ENCODE measurements at places on chromosomes 1 and 21.

GRCh38 chr1:38071312-38072256 lies 25.0 kb upstream of the POU3F1 start:
- no peak for DNase-seq

DNA sequence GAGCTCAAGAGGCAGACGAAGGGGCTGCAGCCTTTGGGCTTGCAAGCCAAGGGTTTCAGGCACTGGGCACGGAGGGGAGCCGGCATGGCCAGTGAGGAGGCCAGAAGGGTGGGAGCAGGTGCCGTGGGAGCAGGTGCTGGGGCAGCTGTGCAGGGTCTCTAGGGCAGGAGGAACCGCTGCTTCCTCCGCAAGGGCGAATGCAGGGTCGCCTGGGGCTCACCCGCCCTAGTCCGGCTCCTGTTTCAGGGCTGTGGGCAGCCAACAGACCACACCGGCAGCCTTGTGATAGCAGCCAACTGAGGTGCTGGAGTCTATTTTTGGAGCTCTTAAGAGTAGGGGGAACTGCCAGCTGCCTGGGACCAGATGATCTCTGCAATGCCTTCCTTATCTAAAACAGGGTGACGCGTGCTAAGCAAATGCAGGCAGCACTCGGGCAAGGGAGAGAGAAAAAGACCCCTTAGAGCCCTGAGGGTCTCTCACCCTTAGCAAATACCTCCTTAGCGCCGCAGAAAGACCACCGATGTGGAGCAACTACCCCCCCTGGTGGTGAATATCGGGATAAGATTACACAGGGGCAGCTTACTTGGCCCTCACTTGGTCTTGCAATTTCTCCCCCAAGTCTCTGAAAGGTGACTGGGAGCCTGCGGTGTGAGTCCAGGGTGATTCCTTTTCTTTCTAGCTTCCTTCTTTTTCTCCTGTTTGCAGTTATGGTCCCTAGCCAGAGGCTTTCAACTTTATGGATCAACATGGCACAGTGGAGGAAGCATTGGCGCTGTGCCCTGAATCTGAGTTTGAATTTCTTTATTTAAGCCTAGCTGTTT lies 20.7 kb upstream of the MAPKAPK2 start:
- DNase-seq, result no peak

DNA sequence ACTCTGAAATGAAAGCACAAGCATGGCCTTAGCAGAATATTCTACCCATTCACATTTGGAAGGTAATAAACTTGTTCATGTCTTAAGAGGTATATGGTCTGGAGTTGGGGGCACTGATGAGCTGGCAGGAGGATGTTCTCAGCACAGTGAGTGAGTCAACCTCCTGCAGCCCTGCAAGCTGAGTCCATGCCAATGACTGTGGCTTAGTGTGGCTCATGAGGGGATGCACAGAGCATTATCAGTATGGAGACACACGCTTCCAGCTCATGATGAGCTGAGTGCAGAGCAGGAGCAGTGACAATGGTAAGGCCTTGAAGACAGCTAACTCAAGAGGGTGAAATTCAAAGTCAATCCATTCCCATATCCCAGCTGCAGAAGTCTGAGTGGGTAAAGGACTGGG lies 102.3 kb downstream of the TNFSF18 start:
- DNase-seq, result no peak

- no peak for DNase-seq
These were observed 1.1 kb downstream of the PSRC1 start for GRCh38 chr1:109281680-109282496.

DNA sequence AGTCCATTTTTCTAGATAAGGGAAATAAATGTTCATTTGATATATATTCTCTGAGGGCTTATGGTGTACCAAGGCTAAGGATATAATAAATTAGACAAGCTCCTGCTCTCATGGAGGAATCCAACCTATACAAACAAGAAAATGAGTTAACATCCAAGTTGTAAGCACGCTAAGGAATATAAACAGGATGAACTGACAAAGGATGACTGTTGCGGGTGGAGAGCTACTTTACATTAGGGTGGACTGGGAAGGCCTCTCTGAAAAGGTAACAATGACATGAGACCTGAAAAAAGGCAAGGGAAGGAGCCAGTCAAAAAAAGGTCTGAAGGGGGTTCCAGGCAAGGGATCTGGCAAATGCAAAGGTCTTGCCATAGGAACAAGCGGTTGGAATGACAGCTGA lies 3.1 kb downstream of the BCAR3 start:
- DNase-seq, result no peak

GRCh38 chr21:27813344-27813743 lies 846.5 kb upstream of the ADAMTS5 start:
- no peak for DNase-seq

DNA sequence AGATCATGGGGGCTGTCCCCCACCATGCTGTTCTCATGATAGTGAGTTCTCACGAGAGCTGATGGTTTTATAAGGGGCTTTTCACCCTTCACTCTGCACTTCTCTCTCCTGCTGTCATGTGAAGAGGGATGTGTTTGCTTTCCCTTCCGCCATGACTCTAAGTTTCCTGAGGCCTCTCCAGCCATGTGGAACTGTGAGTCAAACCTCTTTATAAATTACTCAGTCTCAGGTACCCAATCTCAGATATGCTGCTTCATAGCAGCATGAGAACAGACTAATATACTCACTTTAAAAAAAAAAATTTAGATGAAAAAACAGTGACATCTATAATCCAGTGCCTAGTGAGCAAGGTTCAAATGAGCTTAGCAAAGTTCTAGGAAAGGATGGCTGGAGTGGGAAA lies 135.1 kb upstream of the RAB4A start:
- no peak for DNase-seq

DNA sequence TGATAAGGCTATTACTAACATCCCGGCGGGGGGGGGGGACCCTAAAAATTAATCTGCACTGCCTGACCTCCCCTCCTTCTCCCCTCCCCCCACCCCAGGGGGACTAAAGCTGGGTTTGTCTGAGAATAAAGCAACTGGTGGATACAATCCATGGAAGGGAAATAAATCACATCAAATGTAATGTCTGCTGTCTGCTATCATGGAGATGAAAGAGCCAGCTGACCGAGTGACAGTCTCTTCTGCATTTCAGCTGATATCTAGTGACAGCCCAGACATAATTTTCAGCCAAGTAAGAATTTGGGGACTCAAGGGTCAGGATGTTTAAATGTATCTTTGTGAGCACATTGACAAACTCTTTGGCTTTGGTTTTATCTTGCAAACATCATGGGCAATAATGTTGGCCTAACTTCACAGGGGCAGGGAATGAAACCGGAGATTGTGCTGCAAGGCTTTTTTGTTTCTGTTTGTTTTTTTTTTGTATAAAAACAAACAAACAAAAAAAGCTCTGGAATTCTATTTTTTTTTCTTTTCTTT lies 44.7 kb downstream of the HTR6 start:
- DNase-seq, result no peak

GRCh38 chr21:16302851-16303282 lies 573.1 kb downstream of the USP25 start:
- DNase-seq, result no peak

GRCh38 chr1:245611251-245611650 lies 456.5 kb downstream of the KIF26B start:
- no peak for DNase-seq

DNA sequence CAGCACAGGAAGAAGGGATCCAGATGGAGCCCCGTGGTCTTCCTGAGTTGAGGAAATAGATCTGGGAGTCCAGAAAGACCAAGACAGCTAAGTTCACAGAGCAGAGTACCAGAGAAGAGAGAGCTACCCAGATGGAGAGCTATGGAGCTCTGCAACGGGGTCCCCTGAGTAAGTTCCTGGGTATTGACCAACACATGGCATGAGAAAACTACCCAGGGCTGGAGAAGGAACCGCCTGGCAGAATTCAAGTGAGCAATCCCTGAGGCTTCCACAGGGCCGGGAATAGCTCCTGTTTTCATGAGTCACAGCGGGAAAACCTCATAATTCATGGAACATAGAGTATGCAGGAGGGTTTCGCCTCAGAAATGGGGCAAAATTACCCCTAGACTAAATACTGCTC lies 19.7 kb downstream of the STPG1 start:
- peak; percentile 79 for DNase-seq

DNA sequence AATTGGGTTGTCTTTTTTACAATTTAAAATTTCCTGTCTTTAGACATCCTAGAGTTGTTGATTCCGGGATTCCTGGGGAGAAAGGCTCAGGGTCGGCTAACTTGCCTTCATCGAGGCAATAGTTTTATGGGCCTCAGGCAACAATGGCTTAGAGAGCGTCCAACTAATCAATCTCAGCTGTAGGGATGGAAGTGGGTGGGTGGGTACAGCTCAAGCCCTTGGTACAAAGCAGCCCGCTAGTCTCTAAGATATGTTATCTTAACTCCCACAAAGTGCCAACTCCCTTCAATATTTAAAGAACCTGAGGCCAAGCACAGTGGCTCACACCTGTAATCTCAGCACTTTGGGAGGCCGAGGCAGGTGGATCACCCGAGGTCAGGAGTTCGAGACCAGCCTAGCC lies 6.9 kb upstream of the FMN2 start:
- DNase-seq, result no peak

DNA sequence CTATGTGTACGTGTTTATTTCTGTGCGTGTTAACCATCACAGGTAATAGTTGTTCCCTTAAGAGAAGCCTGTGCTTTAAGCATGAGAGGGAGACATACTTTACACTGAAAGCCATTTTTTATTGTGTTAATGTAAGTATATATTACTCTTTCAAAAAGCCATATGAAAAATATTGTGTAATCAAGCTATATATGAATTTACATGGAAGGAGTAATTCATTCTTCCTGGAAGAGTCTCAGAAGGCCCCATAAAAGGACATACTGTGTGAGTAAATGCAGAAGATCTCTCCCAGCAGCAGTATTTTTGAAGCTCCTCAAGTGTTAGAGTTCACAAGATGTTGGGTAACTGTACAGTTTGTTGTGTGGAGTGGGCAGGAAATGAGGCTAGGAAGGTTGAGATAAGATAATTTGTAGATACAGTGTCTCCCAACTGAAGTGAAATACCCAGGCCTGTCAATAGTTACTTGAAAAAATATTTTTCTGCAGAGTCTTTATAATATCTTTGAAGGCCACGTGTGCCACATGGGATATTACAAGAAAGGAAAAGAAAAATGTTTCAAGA lies 138.3 kb downstream of the PTGER3 start:
- DNase-seq, result no peak

- peak; percentile 69 for DNase-seq
These were observed 27.4 kb upstream of the COQ8A start for GRCh38 chr1:226912587-226913176.

DNA sequence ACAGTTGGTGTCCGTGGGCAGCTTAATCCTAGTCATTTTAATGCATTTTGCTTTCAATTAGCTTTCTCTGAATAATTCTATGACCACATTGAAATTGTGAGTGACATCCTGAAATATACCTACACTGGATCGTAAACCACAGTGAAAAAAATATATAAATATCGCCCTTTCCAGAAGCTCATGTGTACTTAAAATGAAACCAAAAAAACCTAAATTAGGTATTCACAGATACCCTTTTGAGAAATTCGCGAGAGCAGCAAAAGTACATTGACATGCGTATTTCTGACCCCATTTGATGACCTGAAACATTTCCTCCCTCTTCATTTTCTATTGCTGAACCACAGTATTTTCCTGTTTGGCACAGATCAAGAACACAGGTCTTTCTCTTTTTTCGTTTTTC lies 253.8 kb downstream of the LTN1 start:
- DNase-seq, result no peak

DNA sequence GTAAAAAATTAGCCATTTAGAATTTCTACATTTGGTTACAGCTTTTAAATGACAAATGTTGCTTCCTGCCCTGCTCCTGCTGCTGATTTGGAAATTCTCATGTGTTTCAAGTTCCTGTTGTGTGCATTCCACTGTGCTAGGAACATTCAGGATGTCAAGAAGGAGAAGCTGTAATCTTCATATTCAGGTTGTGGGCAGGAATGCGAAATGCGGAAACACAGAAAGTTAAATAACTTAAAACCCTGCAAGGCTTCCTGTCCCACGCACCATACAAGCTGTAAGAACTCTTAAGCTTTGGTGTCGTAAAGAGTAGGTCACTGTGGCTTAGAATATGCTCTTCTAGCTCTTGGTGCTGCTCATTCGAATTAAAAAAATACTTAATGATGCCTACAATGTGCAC lies 52.6 kb downstream of the S100B start:
- no peak for DNase-seq

- no peak for DNase-seq
These were observed 726.5 kb downstream of the PTPRU start for GRCh38 chr1:29962831-29963247.

GRCh38 chr1:111903148-111903870 lies 86.2 kb downstream of the KCND3 start:
- DNase-seq, result no peak

GRCh38 chr1:182304627-182305026 lies 87.0 kb downstream of the GLUL start:
- DNase-seq, result no peak

DNA sequence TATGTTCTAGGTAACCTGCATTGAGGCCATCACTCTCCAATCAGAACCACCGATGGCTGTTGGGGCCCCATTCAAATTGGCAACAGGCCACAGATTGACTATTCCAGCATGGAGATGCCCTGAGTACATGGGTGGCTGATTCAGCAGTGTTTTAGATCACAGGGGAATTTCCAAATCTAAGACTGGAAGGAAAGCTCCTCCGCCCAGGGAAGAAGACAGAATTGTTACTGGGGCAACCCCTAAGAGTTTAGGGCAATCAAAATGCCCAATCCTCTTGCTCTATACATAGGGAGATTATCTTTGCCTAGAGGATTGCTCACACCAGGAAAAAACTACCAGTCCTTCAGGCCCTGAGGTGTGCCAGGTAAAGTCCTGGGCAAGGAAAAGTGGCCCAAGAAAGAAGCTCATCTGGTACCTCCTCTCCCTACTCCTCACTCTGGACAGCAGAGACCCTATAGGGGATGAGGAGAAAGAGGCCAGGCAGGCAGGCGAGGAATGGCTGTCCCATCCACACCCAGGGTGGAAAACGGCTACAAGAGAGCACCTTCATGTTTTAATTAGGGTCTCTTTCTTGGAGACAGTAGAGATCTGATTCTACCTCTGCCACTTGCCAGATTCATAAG lies 5.8 kb downstream of the S100A8 start:
- DNase-seq, result no peak

GRCh38 chr1:8070381-8070811 lies 44.3 kb upstream of the ERRFI1 start:
- DNase-seq, result no peak

- DNase-seq, result no peak
These were observed 50.9 kb upstream of the PALMD start for GRCh38 chr1:99595041-99595440.

DNA sequence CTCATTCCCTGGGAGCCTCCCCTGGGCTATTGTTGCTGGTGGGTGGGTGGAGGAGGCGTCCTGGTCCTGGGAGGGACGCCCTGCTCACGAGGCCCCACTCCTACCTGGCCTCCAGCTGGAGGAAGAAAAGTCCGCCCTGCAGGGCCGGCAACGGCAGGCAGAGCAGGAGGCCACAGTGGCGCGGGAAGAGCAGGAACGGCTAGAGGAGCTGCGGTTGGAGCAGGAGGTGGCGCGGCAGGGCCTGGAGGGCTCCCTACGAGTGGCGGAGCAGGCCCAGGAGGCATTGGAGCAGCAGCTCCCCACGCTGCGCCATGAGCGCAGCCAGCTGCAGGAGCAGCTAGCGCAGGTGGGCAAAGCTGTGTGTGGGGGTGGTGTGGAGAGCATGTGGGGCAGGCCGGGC lies 24.9 kb downstream of the CROCC start:
- no peak for DNase-seq
